Stimulated activated CD8-positive, alpha-beta memory T cell treated with anti-CD3 and anti-CD28 coated beads, Interleukin-4, amount 100 ng/mL, for 4 hours (primary cell): ENCODE measurements at places on chromosomes 4 and X.

GRCh38 chr4:26220696-26221095 is 100.1 kb upstream of the RBPJ start:
- no peak for DNase-seq

DNA sequence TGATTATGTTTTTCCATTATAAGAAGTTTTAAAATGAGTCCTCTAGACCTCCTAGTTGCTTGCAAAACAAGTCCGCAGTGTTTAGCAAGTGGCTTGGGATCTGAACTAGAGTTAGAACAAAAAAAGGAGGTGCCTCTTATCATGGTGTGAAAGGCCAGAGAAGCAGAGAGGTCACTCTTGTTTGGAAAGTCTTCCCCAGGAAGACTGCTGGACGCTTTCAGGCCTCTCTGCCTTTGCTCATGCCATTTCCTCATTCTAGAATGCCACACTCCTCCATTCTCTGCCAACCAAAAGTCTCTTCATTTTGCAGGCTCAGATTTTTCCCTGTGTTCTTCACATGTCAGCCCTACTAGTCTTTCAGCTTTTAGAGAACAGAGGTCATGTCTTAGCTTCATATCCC is 14.9 kb downstream of the PARM1 start:
- DNase-seq, result no peak

GRCh38 chr4:7653510-7654369 is 219.0 kb upstream of the PSAPL1 start:
- no peak for DNase-seq

DNA sequence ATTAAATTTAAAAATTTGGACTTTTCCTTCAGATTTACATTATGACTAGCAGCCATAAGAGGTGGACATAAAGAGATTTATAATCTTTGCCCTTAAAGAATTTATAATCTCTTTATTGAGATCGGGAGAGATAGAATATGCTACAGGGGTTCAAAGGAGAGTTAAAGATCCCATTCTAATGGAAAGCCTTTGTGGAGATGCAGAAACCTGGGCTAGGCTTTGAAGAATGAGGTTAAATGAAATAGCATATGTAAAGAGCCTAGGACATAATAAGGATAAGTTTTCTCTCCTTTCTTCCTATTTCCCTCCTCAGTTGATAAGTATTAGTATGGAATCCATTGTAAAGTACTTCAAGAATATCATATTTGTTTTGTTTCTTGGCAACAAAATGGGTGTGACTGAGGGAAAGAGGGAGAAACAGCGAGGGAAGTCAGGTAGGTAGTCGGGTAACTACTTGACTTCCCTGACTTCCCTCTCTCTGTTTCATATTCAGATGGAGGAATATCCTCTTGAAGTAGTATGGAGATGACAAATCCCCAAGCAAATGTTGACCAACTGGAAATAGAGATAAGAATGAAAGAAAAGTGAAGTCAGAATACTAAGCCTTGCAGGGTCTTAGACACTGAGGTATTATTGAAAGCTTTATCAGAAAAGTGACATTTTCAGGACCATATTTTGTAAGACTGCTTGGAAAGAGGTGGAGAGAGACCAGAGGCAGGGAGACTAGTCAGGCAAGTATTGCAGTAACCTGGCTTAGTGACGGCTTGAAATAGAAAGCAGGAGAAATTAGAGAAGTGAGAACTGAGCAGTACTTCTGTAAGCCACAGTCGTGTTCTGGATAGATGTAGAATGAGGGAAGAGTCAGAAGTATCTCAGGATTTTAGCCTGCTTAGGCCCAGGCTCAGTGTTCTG is 82.9 kb downstream of the PDLIM5 start:
- DNase-seq, result no peak

DNA sequence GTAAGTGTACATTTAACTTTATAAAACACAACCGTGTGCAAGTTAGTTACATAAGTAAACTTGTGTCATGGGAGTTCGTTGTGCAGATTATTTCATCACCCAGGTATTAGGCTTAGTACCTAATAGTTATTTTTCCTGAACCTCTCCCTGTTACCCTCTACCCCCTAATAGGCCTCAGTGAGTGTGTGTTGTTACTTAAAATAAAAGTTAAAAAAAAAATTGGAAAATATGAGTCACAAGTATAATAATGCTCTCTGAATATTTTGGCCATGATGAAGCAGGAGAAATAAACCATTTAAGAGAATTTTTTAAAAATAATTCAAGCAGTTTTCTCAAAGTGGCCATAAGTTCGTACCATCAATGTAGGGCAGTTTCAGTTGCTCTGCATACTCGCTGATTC is 105.1 kb upstream of the GRID2 start:
- DNase-seq, result no peak
